ENCODE measurements at places on chromosomes 2 and 18.

DNA sequence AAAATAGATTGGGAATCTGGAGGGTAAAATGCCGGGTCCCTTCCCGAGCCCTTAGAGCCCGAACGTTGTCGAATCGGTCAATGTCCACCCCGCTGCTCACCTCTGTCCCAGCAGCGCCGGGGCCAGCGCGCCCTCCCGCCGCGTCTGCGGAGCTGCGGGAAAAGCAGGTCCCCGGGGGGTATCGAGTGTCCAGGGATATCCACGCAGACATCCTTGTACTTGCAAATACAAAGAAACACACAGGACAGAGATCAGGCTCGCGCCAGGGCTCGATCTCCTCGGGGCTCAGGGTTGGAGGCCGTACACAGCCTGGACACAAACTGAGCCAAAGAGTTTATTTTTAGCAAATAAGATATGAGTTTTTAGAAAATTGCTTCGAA is 2.3 kb upstream of the GATA6 start:
- no peak for DNase-seq

DNA sequence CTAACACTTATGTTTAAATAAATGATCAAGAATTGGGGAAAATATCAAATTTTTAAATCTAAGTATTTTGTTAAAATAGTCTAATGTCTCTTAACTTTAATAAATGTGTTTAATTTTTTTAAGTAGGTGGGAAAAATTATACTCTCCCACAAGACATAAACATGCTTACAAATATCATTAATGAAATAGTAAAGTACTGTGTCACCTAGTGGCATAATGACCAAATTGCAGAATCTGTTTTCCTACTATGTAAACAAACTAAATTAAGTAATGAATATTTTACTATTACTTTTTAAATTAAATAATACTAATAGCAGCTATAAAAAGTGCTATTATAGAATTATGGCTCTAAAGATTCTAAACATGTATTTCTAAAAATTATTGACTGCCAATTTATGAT is 52.0 kb upstream of the CHAC2 start:
- DNase-seq: no peak

DNA sequence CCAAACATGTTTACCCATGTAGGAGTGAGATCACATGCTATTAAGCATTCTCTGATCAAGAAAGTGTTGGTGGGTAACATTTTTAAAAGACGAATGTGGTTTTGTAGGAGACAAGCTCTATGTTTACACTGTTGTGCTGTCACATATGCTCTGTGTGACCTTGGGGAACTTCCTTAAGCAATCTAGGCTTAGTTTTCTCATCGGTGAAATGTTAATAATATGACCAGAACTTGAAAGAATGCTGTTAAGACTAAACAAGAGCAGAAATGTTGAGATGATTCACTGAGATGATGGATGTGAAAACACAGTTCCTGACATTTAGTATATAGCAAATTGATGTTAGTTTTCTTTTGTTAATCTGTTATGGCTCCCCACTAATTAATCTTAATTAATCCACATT is 860.9 kb upstream of the CNTNAP5 start:
- DNase-seq: no peak

GRCh38 chr2:96325884-96326255 is 753 bp downstream of the ITPRIPL1 start:
- no peak for DNase-seq

DNA sequence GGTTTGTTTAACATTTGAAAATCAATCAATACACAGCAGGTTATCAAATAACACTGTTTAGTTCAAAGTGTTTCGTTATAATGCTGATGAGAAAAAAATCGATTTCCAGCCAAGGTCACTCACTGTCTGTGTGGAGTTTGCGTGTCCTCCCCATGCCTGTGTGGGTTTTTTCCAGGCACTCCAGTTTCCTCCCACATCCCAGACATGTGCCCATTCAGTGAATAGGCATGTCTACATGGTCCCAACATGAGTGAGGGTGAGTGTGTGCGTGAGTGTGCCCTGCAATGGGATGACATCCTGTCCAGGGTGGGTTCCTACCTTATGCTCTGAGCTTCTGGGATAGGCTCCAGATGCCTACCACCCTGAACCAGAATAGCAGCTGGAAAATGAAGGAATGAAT is 8.7 kb upstream of the GKN2 start:
- DNase-seq: no peak

GRCh38 chr2:64910972-64911433 is 78.2 kb upstream of the SLC1A4 start:
- no peak for DNase-seq

GRCh38 chr2:241645915-241646645 is 8.6 kb downstream of the ATG4B start:
- no peak for DNase-seq

DNA sequence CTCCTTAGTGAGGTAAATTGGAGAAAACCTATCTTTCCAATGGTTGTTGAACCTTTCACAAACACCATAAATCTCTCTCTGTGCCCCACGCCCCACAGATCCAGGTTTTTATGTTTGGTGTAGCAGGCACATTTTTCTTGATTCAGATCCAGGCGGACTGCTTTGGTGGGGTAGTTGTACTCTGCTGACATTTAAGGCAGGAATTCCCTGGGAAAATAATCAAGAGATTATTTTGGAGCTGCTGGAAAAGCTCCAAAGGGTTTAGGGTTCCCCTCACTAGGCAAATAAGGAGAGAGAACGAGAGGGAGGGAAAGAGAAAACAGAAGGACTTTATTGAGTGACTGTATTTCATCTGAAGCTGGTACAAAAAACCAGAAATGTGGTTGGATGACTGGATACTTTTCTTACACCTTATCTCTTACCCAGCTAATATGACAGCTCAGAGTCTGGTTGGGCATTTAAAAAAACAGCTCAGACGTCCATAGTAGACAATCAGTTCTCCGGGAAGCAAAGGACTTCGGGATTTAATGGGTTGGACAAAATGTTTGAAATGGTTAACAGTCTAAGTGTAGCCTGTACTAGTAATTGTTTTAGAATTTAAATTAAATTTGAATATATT is 3.6 kb upstream of the AQP4 start:
- DNase-seq: no peak

DNA sequence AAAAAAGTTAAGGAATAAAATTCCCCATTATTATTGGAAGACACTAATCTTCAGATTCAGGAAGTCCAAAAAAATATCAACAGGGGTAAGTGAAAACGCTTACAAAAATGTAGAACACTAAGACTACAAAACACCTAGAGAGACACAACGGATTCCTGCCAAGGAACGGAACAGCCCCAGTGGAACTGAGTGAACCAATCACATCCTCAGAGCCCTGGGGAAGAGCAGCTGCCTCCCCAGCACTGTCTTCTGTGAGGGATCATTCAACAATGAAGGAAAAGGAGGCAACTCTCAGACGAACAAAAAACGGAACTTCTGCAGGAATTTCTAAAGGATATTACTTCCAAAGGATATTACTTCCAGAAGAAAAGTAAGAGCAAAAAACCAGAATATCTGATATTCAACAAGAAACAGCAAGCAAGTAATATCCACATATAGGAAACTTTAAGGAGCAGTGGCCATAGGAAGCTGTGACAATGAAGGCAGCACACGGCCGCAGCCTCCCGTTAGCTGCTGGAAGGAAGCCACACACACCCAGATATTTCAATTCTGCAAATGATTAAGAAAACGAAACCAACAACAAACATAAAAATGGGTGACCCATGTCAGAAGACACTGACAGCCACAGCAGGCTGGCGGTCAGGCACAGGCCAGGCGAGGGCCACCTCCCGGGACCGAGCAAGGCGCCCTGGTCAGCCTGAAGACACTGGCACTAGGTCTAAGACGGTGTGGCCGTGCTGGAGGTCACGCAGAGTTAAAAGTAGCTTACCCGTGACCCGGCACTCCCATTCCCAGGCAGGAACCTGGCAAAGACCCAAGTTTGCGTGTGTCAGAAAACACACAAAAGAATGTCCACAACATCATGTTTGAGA is 81.8 kb downstream of the HDAC4 start:
- no peak for DNase-seq

GRCh38 chr18:69636529-69637301 is 236.0 kb downstream of the DOK6 start:
- DNase-seq: no peak

- no peak for DNase-seq
These were observed 30.3 kb downstream of the ZC3H15 start for GRCh38 chr2:186516396-186516795.

- DNase-seq: no peak
These were observed 38.7 kb upstream of the SLC1A4 start for GRCh38 chr2:64950226-64951160.

DNA sequence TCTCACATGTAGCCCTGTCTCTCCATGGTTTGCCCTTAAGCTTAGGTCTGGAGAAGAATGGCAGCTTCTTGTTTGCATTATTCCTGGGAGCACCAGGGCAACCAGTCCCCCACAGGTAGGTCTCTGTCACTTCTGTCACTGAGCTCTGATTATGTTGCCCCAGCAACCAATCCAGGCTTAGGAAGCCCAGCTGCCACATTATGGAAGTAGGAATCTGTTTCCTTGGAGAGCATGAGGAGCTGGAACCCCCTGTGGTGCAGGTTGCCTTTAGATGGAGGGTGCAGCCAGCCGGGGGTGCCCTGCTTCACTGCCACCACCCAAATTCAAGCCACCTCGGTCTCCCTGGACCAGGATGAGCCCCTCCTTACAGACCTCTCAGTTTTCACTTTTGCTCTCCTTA is 4.8 kb downstream of the RESP18 start:
- DNase-seq: no peak

GRCh38 chr2:73070643-73071359 is 711 bp downstream of the SFXN5 start:
- peak; percentile 48 for DNase-seq

GRCh38 chr2:137865954-137866540 is 98.2 kb upstream of the HNMT start:
- peak; percentile 12 for DNase-seq

DNA sequence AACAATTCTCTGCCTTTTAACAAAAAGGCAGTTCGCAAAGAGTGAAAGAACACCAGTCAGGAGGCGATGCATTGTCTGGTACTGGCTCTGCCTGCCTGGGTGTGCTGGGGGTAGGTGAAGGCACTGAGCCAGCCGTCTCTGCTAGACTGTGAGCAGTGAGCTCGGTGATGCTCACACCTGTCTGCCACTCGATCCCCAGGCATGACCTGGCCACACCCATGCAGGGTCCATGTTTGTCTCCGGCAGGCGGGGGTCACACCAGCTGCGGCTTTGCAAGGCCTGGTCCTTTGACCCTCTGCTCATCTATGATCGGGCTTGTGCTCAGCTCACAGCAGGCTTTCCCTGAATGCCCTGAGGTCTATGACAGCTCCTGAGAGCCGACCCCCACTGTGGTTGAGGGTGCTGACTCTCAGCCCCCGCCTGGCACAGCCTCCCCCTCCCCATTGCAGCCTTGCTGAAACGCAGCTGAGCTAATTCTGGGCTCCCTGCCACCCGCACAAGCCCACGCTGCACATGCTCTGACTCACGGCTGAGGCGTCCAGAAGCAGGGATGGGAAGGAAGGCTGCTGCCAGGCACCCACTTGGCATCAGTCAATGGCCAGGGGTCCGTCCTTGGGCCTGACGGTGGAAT is 23.7 kb downstream of the CRACDL start:
- no peak for DNase-seq

DNA sequence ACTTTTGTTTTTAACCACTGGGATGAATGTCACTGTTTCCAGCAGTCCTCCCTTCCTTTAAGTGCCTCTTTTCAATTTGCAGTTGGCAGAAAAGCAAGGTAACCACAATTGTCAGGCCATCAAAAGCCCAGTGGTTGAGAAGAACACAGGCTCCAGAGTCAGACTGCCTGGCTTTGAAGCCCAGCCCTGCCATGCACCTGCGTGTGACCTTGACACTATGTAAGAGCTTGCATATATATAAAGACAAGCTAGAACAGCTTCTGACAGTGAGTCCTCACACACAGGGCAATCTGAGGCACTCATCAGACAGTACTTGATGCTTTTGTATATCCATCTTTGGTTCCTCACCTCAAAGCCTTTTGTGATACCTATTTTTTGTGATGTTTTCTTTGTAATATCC is 11.0 kb downstream of the CCBE1 start:
- no peak for DNase-seq

GRCh38 chr2:126827371-126827770 is 71.3 kb upstream of the TEX51 start:
- DNase-seq: no peak

GRCh38 chr2:146131048-146131447 is 1611.1 kb upstream of the ZEB2 start:
- DNase-seq: peak; percentile 9

DNA sequence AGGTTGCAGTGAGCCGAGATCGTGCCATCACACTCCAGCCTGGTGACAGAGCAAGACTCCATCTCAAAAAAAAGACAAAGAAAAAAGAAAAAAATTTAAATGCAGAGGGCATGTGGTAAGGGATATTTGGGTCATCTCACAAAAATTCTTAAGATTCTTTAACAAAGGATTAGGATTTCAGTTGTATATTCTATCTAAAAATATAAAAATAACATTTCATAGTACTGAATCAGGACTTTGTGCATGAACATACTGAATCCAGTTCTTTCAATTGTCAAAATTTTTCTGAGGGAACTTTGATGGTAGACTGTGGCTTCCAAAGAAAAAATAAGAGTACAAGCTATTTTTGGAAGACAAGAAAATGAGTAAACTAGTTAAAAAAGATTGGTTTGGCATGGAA is 6.5 kb upstream of the PPP3R1 start:
- no peak for DNase-seq

DNA sequence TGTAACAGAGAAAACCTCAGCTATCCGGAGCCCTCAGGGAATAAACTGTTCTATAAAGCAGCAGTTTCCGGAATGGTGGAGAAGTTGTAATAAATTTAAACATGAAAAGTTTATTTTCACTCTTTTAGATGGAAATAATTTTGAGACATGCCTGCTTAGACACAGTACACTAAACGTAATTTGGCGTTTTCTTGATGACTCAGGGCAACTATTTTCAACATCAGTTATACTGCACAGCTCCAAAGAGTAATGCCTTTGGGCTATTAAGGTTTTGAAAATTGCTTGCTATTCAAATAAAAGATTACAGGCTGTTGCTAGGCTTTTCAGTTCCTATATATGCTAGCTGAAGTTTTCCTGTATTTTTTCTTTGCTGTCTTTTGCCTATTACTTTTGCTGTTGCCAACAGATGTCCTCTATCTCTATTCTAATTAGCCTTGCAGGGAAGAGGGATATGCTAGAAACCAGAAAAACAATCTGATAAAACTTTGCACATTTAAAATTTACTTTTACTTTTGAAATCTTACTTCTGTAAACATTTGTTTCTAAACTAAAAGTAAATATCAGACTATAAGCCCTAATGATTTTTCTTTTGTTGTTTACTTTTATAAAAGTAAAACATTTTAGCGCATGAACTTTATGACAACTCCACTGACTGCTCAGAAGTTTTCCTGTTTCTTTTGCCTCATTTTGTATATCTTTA is 113.4 kb upstream of the WDSUB1 start:
- DNase-seq: no peak

GRCh38 chr2:59463426-59463825 is 1090.0 kb downstream of the BCL11A start:
- no peak for DNase-seq

DNA sequence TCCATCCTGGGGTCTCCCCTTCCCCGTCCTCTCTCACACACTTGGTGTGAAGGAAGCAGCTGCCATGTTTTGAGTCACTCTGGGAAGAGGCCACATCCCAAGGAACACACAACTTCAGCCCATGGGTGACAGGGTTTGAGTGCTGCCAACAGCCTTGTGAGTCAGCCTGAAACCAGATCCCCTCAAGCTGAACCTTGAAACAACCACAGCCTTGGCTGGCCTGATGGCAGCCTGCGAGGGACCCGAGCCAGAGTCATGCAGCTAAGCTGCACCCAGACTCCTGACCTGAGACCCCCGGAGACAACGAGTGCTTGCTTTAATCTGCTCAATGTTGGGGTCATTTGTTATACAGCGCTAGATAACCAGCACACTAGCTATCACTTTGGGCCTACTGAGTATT is 19.3 kb upstream of the MC2R start:
- DNase-seq: no peak

- DNase-seq: peak; percentile 18
These were observed 468 bp downstream of the UXS1 start for GRCh38 chr2:106193690-106193976.
